Occipital lobe (tissue), 3 donors: ENCODE measurements at places on chromosomes 6 and 20. TPM values are rescaled to one million over a fixed set of nuclear protein-coding genes. Genes with fewer than 3 reads are reported as not detected.

Gene CSTF1
- 32.6 TPM for total RNA-seq

Gene THEMIS
- 0.62 TPM for total RNA-seq

Gene ACTL10
- total RNA-seq: 1.1 TPM

Gene MAFB
- 11.1 TPM for total RNA-seq

Gene DDO
- 0.16 TPM for total RNA-seq

Gene SEL1L2
- 0.62 TPM for total RNA-seq

Gene SAMD3
- total RNA-seq: 15.6 TPM
